ENCODE measurements at places on chromosomes 11 and 22. TPM values are rescaled to one million over a fixed set of nuclear protein-coding genes. Genes with fewer than 3 reads are reported as not detected.

DNA sequence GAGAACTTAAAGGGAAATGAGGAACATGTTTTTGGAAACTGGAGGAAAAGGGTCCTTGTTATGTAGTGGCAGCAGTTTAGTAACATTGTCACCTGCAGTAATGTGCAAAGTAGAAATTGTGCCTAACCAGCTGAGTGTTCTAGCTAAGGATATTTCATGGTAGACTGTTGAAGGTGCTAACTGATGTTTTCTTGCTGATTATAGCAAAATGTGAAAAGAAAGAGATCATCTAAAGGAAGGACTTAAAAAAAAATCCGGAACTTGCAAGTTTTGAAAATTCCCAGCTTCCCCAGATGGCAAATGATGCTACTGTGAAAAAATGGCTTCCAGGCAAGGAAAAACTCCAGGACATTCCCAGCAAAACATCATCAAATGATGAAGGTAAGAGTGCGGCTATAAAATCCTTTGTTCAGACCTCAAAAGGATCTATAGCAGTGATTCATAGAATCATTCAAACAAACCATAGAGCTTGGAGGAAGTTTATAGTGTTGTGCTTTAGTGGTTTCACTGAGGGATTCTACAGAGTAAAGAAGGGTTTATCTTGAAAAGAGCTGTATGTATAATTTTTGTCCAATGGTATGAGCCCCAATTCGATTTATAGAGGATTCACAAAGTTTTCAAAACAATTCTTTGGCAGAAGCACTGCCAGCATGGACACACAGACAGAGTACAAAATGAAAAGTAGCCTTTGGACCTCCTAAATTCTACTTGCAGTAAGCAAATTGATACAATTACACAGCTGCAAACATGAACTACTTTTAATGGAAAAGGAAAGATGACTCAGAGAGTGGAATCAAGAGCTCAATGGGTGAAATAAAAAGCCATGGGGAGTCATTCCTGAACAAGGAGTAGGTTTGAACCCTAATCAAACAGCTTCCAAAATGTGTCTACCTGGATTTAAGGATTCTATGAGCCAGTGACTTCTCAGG lies 4.3 kb upstream of the TRIM44 start:
- peaks cover 8% of the 10 kb centered on the region for H3K27me3 ChIP-seq
- H3K4me1 ChIP-seq: peaks cover 9% of the 10 kb centered on the region
- H3K36me3 ChIP-seq: no peaks in the 10 kb centered on the region
- H3K27ac ChIP-seq: no peak overlapping the region
- no peak for DNase-seq

DNA sequence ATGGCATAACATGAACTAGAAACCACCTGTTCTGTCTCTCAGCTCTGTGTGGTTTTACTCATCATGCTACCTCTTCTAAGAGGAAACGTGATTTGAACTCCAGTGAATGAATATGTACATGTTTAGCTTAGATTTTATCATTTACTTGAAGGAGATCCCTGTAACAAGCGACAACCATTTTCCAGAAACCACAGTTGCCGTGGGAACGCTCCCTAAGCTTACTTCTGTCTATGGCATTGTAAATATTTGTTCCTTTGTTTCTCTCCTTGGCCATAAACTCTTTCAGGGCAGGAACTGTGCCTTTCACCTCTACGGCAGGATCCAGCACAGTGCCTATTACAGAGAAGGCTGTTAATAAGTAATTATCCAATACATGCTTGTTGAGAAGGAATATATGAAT lies 17.1 kb upstream of the TPH1 start:
- no peaks in the 10 kb centered on the region for H3K36me3 ChIP-seq
- no peak overlapping the region for H3K27ac ChIP-seq
- no peaks in the 10 kb centered on the region for H3K27me3 ChIP-seq
- no peaks in the 10 kb centered on the region for H3K4me1 ChIP-seq
- no peak for DNase-seq
- no peak overlapping the region for H3K4me3 ChIP-seq

DNA sequence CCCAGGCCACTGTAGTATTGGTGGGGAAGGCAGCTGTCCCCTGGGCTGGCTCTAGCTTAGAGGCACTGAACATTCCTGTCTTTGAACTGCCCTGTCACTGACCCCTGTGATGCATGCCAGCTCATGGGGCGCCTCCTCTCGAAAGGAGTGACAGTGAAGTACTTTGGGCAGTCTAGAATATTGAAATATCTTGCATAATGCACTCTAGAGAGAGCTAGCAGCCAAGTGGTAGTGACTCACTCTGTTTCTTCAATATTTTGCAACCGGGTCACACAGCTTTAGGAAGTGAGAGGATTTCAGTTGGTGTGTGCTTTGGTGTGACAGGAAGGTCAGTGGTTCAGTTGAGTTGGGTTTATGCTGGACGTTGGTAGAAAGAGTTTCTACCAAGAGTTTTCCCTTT lies 35.5 kb upstream of the ST14 start:
- H3K36me3 ChIP-seq: peaks cover 10% of the 10 kb centered on the region
- H3K27me3 ChIP-seq: no peaks in the 10 kb centered on the region
- H3K27ac ChIP-seq: no peak overlapping the region

GRAMD1B gene
- 27.9 TPM for total RNA-seq

DDI1 gene
- total RNA-seq: not detected

KRTAP5-9 gene
- not detected for total RNA-seq

CD248 gene
- total RNA-seq: 3.1 TPM
